ENCODE measurements at places on chromosomes 1 and 21.

DNA sequence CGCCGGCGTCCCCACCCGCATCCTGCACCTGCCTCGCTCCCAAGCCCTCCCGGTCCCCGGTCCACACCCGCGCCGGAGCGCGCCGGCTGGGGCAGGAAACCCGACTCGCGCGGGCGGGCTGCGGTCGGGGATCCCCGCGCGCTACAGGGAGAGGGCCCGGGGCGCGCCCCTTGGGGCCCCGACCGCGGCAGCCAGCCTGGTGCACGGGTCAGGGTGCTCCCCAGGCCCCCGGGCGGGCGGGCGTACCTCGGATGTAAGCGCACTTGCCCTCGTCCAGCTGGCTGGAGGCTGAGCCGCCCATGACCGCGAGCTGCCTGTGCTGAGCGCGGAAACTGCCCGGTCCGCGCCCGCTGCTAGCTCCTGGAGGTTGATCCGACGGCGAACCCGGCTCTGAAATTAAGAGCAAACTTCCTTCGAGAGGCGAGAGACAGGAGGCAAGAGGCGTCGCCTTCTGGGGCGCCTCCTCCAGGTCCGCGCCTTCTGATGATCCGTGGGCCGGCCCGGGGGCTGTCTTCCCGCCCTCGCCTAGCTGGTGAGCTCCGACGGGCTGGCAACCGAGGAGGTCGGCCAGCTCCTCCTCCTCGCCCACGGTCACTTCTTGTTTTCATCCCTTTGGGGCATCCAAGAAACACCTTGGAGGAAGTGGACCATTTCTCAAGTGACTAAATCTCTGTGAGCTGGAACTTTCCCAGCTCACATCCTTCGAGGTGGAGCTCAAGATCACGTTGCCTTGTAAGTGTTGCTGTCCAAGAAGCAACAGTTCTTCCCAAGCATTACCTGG lies at the start of gene NIBAN1:
TSS of gene NIBAN1 (minus strand) at position 453 of the 781 bp plus-strand sequence. CDS start at position 301, 152 bp downstream.
- DNase-seq, result peak; percentile 80

DNA sequence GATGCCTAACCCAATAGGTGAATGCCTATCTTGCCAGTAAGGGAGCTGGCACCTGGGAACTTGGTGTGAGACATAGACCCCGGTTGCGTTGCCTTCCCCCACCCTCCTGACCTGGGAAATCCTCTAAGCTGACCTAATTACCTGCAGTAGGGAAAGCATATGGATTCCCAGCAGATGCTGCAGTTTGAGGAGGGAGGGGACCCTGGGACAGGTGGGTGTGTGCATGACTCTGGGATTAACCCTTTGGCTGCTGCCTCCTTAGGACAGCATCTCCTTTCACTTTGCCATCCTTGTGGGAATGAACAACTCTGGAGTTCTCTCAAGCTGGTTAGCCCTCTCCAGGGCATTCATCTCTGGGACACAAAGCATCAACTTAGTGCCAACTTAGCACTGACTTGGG lies 16.4 kb upstream of the NFASC start:
- no peak for DNase-seq

DNA sequence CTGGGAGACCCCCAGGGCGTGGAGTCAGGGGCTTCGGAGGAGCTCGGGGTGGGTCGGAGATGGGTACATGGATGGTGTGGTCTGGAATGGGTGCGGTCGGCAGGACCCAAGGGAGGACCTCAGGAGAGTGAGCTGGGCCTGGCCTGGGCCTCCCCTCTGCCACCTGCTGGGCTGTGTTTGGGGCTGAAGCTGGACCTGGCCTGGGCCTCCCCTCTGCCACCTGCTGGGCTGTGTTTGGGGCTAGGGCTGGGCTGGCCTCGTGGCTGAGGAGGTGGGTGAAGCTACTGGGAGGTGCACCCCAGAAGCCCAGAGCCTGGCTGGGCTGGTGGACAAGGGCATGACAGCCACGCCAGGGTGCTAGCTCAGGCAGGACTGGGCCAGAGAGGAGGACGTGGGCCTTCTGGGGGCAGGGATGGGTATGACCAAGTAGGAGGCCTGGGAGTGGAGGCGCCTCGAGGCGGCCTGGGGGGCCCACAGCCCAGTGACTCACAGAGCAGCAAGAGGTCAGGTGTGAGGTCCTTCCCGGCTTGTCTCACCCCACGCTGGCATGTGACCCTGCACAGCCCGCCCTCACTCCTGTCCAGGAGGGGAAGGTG lies 14.5 kb downstream of the SAMD11 start:
- peak; percentile 49 for DNase-seq

DNA sequence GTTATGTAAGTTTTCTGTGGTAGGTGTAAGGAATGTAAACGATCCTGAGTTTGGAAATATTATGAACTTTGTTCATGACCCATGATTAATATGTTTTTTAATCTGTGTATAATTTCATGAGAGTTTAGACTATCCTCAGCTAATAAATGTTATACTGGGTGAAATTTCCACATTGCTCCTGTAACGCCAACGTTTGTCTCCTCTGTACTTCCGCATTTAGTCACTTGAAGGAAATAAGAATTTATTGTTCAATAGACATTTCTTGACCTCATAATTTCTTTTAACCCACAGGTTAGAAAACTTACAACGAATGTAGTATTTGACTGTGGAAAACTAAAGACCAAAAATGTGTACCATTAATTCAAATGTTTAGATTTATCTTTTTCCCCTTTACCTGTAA lies 876 bp downstream of the KCNJ15 start:
- DNase-seq, result no peak

- DNase-seq, result no peak
Measured at GRCh38 chr1:219991511-219991810, 54.8 kb downstream of the EPRS1 start.

GRCh38 chr1:172827841-172828240 lies 168.9 kb downstream of the FASLG start:
- no peak for DNase-seq

DNA sequence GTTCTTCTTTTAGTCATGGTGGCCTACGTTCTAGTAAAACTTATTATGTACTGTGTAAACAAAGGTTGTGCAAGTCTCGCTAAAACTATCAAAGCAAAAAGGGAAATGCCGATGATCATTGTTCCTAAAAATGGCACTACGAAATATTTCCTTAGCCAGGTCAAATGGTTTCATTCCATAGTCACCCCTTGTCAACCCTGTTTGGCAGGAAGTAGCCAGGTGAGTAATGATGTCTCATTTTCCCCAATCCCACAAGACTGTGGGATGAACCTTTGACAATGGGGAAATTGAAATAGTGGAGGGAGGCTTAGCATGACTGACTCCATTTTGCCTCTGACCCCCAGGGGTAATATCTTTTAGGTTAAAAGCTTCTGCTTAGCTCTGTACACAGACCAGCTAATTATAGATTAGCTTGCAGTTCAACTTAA lies 5.6 kb upstream of the REN start:
- DNase-seq, result peak; percentile 41

DNA sequence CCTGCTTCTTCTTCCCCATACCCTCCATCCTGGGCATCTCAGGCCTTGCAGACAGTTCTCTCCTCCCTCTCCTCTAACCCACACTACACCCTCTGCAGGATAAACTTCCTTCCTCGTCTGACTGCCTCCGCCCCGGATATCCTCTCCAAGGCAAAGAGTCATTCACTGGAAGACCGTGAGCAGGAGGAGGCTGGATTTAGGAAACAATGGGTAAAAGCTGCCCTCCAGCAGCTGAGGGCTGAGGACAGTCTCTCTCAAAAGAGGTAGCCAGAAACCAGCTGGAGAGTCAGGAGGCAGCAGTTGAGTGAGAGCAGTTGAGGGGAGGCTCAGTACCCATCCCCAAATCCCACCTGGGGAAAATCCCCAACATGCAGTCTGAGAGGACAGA lies 1.4 kb downstream of the CSRP1 start:
- DNase-seq, result peak; percentile 69

GRCh38 chr1:84871181-84871580 lies 21.8 kb downstream of the LPAR3 start:
- DNase-seq, result no peak

Data from astrocyte of the hippocampus (primary cell).